ENCODE measurements at places on chromosomes 12 and 14.

- no peak for DNase-seq
These were observed 123.5 kb downstream of the PTPRR start for GRCh38 chr12:70796989-70797388.

- DNase-seq: no peak
These were observed 34.8 kb upstream of the RCOR1 start for GRCh38 chr14:102557434-102558226.

DNA sequence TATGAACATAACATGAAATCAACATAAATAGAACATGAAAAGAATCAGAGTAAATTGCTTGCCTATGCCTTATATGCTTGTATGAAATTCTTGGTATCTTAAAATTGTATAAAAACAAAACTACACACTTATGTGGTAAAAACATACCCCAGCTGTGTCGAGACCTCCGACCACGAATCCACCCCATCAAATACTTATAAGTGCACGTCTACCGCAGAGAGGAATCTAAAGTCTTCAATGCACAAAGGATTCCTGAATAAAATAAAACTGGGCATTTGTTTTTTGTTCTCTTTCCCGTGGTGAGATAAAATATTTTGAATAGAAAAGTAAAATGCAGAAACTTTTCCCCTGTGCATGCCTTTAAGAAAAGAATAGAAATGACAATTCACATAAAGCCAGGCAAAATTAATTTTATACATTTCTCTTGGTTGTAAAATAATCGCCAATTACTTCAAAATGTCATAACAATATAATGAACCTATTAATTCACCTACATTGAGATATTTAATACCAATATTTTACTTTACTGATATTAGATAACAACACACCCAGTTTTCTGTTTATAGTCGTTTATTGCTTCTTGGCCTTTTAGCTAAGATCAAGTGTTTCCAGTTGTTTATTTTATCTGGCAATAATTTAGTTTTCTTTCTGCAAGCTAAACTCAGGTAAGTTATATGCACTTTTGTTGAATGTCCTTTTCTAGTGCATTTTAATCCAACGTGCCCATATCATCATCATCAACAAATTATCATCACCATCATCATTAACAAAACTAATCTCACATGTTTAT, 1.0 kb downstream of the KLRK1 start:
- no peak for DNase-seq

GRCh38 chr14:92486881-92487280, 26.7 kb upstream of the RIN3 start:
- no peak for DNase-seq

DNA sequence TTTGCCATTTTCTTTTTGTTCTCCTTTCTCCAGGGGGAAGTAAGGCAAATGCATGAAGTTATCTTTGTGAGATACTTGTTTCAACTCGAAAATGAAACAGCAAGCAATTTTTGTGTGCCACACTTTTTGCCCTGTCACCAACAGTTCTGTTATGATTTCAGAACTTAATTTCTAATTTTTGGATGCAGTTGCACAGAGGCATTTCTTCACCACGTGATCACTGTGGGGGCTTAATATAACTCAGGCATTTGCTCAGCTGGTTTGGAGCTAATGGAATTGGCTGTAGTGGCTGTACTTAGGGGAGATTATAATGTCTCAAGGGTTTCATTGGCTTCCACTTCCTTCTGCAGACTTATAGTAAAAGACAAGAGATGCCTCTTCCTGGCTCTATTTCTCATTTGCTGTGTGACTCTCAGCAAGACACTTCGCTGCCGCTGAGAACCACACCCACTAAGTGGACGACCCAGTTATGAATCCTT, 452.4 kb downstream of the RAD51B start:
- no peak for DNase-seq

All from COR-L47 (cell line).